T-helper 17 cell (primary cell): ENCODE measurements at places on chromosomes 7 and 10.
A peak's percentile ranks its signal among the peaks of the same experiment; 100 is the strongest.

DNA sequence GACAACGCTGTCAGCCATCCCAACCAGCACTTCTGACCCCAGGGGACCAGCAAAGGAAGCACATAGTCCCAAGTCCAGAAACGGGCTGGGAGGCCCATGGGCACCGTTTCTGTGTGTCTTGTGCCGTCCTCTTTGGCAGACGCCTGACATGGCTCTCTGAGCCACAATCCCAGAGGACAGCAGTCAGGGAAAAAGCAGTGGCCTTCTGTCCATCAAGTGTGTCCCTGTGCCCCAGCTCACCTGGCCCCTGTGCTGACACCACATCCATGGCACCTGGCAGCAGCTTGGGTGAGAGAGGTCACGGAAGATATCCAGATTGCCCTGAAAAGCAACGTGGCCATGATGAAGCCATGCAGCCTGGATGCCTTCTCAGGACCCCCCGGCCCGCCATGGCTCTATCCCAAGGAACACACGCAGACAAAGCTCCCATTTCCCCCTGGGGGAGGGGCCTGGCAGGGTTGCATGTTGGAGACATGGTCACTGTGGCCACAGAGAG lies 38.1 kb upstream of the ANTXRL start:
- DNase-seq: no peak

GRCh38 chr10:122632576-122632975 lies 67.1 kb downstream of the C10orf120 start:
- no peak for DNase-seq

- DNase-seq: no peak
Measured at GRCh38 chr10:35564341-35564968, 40.7 kb upstream of the GJD4 start.

DNA sequence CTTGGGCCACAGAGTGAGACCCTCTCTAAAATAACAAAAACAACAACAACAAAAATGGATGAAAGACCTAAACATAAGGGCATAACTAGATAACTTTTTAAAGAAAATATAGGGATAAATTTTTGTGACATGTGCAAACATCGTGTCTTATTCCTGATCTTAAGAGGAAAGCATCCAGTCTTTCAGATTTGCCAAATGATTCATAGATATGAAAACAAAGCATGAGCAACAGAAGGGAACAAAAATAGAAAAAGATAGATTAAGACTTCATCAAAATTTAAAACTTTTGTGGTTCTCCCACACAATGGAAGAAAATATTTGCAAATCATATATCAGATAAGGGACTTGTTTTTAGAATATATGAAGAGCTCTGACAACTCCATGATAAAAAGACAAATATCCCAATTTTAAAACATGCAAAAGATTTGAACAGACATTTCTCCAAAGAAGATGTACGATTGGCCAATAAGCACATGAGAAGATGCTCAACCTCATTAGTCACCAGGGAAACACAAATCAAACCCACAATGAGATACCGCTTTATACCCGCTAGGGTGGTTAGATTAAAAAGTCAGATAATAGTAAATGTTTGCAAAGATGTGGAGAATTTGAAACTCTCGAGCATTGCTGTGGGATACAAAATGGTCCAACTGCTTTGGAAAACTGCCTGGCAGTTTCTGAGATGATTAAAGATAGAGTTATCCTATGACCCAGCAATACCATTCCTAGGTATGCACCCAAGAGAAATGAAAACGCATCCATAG lies 20.3 kb downstream of the PPIF start:
- no peak for DNase-seq

GRCh38 chr10:97731346-97732051 lies 5.4 kb upstream of the ZFYVE27 start:
- DNase-seq: peak; percentile 49

DNA sequence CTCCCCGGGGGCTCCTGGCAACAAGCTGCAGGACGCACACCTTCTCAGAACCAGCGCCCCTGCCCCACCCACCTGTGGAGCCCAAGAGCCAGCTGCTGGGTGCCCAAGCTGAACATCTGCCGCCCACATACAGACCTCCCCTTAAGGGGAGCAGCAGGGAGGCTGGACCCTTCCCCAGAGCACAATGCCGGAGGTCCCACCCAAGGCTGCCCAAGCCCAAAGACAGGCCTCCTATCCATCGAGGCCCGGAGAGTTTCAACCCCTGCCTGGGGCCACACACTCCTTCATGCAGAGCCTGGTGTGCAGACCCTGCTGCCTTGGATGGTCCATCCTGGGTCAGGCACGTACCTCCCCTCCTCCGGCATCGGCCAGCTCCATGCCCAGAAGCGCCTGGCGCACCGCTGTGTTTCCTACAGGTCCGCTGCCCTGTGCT lies 48.7 kb downstream of the VIPR2 start:
- no peak for DNase-seq

DNA sequence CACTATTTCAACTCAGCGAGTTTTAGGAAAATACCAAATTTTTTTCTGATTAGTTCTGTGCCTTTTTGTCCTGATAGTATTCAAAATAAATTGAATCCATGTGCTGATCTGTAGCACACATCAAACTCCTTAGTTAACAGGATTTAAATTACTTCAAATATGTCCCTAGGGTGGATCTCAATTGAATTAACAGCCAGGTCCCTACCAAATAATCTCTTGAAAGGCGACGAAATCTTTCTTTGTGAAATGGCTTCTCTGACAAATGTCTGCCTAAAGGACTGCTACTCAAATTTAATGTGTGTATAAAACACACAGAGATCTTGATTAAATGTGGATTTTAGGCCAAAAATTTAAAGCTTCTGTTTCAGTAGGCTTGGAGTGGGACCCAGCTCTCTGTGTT lies 989.6 kb upstream of the KCND2 start:
- DNase-seq: no peak

DNA sequence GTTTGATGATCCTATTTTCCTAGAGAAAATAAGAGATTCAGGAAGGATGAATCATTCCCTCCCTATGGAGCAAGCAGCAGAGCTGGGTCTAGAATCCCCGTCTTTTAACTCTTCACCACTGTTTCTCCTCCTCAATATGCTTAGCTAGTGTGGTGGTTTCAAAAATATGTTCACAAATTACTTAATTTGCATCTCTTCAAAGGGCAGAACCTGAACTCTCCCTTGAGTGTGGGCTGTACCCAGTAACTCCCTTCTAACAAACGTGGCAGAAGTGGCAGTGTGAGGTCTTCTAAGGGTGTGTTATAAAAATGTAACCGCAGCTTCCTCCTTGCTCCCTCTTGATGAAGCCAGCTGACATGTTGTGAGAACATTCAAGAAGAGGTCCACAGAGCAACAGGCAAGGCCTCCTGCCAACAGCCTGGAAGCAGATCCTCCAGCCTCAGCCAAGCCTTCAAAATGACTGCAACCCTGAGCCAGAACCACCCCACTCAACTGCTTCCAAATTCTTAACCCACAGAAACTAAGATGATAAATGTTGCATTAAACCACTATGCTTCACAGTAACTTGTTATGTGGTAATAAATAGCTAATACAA lies 36.6 kb downstream of the SRPK2 start:
- DNase-seq: peak; percentile 18

DNA sequence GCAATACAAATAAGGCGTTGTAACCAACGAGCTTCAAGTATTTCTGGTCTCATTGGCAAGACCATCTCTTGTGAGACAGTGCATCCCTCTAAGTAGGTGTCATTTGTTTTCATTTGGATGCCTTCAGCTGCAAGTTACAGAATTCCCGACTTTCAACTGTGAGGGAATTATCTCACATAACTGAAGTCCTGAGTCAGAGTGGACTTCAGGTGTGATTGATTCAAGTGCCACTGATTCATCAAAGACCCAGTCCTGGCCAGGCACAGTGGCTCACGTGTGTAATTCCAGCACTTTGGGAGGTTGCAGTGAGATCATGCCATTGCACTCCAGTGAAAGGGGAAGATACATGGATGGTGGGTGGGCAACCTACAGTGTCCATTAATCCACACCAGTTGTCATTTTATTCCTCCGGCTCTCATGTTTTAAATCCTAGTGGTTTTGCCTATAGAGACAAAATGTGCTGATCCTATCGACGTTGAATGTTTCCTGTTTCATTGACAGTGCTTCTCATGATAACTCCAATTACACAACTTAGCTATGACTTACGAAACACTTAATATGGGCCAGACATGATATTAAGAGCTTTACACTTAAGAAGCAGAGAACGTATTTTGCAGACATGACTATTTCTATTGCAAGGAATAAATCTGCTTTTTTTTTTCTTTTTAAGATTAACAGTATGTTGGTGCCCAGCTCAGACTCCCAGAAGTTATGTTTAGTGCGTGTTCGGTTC lies 268.0 kb downstream of the FRMD4A start:
- no peak for DNase-seq

DNA sequence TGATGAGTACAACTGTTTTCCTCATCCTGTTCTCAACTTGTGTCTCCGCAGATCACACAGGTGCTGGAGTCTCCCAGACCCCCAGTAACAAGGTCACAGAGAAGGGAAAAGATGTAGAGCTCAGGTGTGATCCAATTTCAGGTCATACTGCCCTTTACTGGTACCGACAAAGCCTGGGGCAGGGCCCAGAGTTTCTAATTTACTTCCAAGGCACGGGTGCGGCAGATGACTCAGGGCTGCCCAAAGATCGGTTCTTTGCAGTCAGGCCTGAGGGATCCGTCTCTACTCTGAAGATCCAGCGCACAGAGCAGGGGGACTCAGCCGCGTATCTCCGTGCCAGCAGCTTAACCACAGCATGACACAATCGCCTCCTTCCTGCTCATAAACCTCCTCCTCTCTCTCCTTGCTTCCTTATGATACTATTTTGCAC lies 126.7 kb upstream of the PRSS58 start:
- no peak for DNase-seq

DNA sequence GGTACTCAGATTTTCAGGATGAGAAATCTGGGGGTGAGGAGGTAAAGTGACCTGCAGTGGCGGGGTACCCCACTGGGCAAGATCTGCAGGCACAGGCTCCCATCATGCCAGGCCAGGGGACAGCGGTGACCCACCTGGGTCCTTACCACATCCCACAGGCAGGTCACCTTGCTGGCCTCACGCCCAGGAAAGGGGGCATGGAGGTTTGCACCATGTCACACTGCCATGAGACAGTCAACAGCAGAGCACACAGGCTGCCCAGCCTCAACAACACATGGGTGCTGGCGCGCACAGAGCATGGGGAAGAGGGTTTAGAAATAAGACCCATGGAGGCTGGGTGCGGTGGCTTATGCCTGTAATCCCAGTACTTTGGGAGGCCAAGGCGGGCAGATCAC lies 914 bp downstream of the PKD1L1 start:
- DNase-seq: no peak

DNA sequence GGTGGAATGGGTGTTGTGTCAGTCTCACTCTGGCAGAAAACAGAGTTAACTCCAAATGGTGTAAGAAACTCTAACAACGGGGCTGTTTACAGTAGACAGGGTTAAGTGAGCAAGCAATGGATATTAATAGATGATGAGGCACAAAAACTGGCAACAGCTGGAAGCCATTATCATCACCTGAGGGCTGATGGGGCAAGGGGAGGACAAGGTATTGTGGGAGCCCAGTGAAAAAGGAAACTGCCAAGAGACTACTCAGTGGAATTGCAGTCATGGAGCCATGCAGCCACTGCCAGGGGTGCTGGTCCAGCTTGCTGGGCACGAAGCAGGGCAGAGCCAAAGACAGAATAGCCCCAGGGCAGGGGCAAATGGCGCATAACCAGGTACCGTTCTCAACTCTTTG lies 260.7 kb downstream of the BICC1 start:
- no peak for DNase-seq

- DNase-seq: no peak
Measured at GRCh38 chr10:122206471-122207065, 64.5 kb upstream of the BTBD16 start.

GRCh38 chr10:101489355-101489754 lies 98.7 kb downstream of the POLL start:
- DNase-seq: no peak

GRCh38 chr10:69087590-69088470 lies at the start of gene SRGN:
Gene SRGN (plus strand): TSS chr10:69088103. CDS start chr10:69088158, 55 bp downstream.
- DNase-seq: peak; percentile 56

DNA sequence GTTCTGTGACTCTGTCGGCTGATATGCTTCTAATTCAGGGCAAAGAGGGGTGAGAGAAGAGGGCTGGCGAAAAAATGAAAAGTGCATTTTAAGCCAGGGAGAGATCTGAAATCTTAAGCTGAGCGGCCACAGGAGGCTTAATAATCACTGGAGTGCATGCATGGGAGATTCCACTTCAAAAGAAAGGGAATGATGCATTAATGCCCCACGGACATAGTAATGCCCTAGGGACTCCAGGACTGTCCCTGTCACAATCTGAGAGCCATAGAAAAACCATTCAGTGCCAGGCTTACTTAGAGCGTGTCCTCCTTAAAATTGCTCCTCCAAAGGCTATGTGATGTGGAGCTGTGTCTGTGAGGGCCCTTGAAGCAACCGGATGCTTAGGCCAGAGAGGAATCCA lies 75.1 kb downstream of the NHLRC2 start:
- no peak for DNase-seq

GRCh38 chr7:68537774-68538071 lies 1060.6 kb upstream of the AUTS2 start:
- no peak for DNase-seq

- no peak for DNase-seq
Measured at GRCh38 chr7:101817471-101818286, at the start of gene CUX1. Gene CUX1 (plus strand): TSS chr7:101817626. CDS start chr7:101817640, 14 bp downstream.

DNA sequence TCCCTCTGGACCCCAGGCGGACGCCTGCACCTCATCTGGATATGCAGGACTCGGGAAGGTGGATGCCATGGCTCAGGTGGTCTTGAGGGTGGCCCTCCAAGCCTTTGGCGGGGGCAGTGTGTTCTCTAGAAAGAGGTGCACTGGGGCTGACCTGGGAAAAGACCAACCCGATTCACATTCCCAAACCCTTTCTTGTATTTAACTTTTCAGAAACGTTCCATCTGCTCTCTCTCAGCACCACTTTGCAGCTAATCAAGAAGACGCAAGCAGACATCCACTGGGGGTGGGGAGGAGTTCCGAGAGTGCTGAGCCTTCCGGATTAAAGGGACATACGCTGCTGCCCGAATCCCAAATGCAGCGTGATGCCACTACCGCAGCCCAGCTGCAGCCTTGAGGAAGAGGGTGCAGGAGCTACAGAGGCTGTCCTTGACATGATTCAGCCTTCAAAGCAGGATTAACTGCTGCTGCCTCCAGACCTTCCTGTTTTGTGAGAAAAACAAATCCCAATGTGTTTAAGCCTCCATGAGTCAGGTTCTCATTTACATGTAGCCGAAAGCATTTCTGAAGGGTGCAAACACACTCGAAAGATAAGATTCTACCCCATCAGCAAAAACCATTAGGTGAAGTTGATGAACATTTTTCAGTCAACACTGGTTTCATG lies 39.9 kb downstream of the RBM17 start:
- no peak for DNase-seq

DNA sequence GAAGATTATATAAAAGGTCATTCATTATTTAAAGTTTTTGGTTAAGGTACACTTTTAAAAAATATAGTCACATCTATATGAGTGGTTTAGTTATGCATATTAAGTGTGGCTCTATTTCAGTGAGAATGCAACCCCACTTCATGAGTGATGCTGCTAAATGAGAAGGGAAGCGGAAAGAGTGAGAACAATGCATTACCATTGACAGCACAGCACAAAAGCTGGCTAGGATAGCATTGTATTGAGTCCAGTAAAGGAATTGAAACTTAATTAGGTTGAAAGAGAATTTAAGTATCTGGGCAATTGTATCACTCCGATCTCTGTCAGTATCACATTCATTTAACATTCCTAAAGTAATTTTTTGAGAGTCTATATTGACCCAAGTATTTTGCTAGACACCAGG lies 13.2 kb downstream of the POM121L12 start:
- no peak for DNase-seq
